ENCODE measurements at places on chromosomes 12 and 14.

DNA sequence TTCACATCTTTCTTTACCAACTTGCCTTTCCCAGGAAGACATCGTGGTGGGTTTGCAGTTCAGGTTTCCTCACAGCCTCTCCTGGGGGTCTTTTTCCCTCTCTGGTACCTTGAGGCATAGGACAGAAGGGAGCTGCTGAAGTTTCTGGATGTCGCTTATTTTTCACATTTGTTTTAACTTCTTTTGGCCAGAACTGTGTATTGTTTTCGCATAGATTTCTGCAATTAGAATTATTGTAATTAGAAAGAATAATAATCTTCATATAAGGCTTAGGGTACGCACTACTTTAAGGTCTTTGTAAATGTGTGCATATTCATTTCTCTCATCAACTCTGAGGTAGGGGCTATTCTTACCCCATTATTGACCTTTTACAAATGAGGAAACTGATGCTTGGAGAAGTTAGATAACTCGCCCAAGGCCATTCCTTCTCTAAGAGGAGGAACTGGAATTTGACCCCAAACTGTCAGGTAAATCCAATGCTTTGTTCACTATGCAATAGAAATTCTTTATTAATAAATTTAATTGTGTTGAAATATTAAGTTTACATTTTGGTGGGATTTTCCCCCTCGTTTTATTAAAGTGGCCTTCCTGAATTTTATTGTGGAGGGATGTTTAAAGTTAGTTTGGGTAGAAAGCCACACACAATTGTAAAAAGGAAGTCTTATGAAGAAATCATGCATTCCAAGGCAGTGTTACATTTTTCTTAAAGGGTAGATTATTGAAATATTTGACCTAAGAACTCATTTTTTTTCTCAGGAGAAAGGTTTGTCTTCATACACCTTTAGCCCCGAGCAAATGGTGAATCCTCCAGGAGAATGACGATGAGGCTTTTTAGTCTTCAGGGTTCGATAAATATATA, 12.1 kb upstream of the SLC38A2 start:
- no peak for DNase-seq

DNA sequence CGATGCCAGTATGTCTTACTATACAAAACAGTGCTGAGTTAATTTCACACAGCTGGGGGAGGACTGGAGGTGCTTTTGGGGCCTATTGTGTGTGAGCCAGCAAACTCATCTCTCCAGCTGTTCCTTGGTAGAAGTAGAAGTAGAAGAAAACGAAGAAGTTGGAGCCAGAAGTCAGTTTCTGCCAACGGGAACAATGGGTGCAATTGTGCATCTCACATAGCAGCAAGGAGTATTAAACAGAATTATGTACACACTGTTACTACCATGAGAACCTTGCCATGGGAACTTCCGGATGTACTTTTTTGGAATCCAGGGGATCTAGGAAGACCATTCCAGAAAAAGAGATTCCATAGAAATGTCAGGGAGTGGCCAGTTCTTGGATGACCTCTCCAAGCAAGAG, 88.6 kb downstream of the VCPKMT start:
- DNase-seq, result no peak

DNA sequence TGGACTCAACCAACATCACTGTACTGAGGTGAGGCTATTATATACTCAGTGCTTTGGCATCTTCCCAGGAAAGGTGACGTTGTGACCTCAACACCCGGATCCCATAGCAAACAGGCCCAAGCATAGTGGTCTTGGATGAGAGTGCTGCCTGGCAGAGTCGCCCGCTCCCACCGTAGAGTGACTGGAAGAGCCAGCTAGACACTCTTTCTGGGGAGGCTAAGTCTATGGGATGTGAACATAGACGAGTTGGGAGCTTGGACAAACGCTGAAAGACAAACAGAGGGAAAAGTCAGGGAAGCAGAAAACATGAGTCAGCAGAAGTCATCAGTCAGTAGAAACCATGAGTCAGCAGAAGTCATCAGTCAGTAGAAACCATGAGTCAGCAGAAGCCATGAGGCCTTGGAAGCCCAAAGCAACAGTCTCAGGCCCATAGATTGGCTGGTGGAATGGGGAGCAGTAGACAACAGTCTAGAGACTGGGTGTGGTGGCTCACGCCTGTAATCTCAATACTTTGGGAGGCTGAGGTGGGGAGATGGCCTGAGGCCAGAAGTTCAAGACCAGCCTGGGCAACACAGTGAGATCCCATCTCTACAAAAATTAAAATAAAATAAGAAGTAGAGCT, 66.4 kb upstream of the MAP1LC3B2 start:
- no peak for DNase-seq

DNA sequence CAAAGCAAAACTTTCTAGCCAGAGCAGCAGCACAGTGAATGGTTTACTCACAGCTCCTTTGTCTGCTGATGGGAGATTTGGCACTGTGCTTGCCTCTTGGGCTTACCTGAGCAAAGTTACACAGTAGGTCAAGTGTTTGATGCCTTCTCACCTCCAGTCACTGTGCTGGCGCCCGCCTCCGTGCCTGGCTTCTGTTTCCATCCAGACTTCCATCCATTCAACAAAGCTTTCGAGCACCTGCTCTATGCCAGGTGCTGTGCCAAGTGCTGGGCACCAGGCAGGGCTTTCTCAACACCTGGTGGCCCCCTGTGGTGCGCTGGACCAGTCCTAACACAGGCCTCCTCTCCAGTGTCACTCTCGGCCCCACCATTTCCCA, 199.2 kb upstream of the EEA1 start:
- DNase-seq, result no peak

DNA sequence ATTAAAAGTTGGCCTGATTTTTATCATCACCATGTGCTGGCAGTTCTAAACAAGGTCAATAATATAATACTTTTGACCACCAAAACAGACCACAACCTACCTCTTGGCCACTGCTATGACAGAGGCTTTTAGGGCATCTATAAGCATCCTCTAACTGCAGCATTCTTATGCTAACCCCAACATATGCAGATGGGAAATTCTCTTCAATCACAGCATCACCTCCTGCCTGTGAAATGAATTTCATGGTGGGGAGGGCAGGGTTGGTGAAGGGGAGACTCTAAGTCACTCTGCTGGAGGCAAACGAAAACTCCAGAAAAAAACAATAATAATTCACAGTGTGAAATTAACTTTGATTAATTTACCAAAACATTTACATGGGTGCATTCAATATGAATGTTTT, 78.8 kb upstream of the FAR2 start:
- no peak for DNase-seq

DNA sequence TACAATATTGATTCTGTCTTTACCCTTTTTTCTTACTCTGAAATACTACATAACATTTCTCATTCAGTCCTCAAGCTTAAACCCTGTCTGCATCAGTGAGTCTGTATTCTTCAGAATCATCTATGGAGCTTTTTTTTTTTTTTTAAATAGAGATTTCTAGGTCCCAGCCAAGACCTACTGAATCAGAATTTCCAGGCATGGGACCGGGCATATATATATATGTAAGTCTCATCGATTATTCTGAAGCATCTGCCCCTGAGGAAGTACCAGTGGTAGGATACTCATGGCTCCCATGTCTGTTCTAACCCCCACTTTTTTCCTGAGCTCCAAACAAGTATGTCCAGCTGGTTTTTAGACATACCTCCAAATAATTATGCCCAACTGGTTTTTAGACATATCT, 6.1 kb downstream of the DDX47 start:
- DNase-seq, result no peak

DNA sequence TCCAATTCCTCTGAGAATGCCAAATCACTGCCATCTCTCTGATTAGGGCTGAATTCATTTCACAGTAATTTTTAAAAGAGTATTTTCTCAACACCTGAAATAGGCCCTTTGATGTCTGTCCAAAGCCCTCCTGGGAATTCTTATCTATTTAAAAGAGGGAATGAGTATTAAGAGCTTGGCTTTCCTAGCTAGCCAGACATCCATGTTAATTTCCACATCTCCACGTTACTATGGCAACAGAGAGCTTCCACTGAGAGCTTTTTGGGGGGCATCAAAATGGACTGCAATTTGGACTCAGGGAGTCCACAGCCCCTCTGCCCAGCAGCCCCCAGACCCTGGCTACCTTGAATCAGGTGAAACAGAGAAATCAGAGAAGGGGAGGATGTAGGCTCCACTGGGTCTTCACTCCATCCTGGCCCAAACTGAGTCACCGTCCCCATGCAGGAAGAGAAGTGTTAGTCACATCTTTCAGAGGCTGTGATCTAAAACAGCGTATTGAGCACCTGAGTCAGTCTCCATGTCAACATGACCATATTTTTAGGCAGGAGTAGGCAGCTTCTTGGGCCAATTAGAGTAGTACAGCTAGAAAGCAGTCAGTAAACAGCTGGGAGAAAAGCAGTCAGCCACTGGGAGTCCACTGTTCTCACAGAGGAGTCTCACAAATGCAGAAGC, 7.0 kb upstream of the FICD start:
- DNase-seq, result no peak

GRCh38 chr14:40523123-40523522, 1083.6 kb upstream of the LRFN5 start:
- no peak for DNase-seq

GRCh38 chr12:25126746-25127145, 68.2 kb downstream of the DNAI7 start:
- DNase-seq, result no peak

DNA sequence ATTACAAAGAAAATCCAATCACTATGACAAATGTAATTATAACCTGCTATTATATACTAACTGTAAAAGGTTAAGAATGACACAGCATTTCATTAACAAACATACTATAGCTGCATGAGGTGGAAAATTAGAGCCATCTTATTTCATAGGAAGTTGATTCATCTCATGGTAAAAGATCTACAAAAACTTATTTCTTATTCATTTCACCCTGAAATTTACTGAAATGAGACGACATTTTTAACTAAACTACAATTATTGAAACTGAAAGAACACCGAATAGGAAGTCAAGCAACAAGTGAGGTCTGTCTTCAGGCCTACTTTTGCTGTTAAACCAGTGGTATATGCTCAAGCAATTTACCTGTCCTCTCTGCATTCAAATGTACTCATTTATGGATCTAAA, 87.2 kb downstream of the CEP83 start:
- DNase-seq, result no peak

DNA sequence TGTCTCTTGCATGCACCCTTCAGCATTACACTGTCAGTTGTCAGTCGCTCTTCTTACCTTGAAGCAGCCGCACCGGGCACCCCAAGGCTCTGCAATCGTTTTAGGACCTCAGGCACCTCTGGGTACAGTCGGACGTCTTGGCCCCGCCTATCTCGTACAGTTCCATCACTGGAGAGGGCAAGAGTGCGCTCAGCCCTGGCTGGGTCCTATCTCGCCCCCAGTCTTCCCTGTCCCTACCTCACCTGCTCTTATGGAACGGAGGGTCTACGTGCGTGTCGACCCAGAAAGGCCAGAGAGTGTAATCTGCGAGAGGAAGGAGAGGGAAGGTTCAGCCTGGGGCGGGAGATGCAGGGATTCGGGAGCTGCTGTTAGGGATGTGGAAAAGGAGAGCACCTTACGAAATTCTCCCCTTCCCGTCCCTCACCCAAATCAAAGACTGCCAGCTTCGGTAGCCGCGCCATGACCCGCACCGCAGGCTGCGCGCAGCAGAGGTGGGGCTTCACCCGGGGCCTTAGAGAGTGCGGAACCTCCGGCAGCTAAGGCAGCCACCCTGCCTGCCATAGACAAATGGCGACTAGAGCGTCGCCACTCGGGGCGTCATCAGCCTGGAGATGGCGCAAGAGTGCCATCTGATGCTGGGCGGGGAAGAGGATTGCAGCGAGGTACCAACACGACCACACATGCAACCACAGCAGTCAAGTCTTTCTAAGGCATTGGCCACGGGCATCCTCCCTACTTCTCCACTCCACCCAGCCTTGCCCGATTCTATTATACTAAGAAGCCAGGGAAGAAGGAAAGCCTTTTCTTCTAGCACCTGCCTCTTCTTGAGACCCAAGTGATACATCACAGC, at the start of gene MDP1:
MDP1 (minus strand) TSS at position 572 of the 850 bp plus-strand sequence; CDS start at position 461, 111 bp downstream.
- DNase-seq, result peak; percentile 54

DNA sequence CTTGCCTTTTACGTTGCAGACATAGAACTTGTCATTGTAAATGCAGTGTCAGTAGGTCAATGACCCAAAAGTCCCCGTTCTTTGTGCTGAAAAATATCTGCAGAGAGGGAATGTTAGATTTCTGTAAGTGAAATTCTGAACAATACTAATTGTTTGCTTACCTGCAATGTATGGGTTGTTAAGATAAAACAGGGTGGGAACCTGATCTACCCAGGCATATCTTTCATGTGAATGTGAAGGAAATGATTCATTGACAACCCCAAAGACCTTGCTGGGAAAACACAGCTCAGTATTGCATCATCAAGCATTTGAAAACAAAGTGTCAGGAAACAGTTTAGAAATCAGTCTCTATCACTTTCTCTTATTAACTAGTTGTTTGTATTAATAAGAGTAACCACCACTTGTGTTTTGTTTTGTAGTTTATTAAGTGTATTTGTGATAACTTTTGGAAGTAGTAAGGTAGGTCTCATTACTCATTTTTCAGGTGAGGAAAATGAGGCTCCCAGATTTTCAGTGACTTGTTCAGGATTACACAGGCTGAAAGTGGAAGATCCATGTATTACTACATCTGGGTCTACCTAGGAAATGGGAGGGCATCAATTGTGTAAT, 57.9 kb upstream of the SLC38A2 start:
- no peak for DNase-seq

DNA sequence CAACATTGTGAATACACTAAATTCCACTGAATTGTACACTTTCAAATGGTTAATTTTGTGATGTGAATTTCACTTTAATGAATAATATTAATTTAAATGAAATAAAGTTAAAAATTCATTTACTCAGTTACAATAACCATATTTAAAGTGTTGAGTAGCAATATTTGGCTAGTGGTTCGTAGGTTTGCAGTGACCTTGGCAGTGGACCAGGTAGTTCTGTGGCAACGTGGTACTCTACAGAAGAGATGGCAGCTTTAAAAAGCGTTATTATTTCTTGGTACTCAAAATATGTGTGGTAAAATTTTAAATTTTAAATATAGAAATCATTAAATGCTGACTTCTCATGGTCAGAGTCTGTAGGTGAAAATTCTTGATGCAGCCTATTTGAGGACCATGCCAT, 51.6 kb downstream of the AEBP2 start:
- no peak for DNase-seq

DNA sequence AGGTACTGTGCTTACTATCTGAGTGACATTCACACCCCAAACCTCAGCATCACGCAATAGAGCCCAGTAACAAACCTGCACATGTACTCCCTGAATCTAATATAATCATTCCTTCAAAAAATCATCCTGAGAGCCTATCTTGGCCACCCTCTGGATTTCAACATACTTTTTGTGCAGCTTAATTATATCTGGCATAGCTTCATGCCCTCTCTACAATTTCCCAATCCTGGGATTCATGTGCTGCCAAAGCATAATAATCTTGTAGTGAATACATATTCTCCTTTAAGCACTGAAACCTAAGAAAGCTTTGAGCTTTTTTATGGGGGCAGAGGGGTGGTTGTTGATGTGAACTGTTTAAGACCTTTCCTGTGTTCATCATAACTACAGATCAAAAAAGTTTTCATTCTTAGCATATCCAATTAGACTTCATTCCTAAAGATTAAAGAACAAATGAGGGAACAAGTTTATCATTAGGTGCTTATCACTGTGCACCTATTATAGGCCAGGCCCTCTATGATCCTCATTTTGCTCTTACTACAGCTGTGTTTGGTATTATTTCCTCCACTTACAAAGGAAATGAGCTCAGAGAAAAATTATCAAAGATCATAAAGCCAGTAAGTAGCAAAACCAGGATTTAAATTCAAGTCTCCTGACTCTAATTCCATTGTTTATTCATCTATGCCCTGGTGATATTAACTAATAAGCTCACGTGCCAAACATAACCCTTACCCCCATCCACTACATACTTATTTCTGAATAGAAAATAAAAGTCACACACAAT, 51.2 kb downstream of the SINHCAF start:
- no peak for DNase-seq

GRCh38 chr12:7031306-7031705, 13.0 kb upstream of the LPCAT3 start:
- DNase-seq, result no peak
